ENCODE measurements at places on chromosomes 2 and 18.
A peak's percentile ranks its signal among the peaks of the same experiment; 100 is the strongest.

- DNase-seq = no peak
Observed at GRCh38 chr2:67393237-67393636, 3.9 kb upstream of the ETAA1 start.

DNA sequence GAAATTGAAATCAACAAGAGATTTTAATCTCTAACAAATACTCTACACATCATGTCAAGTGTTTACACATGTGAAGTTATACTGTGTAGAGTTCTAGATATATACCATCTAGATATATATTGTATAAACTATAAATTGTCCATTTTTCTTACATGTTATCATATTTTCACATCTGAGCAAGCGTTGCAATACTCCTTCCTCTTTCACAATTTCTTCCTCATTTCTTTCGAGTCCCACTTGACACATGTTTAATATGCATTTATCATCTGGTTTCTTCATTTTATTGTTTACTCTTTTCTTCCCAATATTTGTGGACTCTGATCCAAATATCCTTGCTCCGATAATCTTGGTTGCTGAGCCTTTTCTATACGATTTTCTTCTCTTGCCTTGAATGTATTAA, 50.2 kb downstream of the UNC80 start:
- no peak for DNase-seq

DNA sequence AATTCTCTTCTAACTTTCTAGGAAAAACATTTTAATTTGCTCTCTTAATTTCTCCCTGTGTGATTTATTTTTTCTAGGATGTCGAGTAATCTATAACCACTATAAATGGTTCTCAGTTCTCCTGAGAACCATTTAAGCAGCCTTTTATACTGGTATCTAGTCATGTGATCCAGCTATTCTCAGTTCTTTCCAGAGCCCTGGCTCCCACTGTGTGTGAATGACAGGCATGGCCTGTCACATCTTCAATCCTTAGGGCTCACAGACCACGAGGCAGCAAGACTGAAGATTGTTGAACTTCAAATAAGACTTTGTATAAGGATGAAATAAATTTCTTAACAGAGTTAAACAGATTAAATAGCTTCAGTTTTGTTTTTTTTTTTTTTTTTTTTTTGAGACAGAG, 219.4 kb downstream of the HNMT start:
- DNase-seq = no peak

GRCh38 chr2:70718241-70718640, 49.8 kb downstream of the ADD2 start:
- DNase-seq = no peak

DNA sequence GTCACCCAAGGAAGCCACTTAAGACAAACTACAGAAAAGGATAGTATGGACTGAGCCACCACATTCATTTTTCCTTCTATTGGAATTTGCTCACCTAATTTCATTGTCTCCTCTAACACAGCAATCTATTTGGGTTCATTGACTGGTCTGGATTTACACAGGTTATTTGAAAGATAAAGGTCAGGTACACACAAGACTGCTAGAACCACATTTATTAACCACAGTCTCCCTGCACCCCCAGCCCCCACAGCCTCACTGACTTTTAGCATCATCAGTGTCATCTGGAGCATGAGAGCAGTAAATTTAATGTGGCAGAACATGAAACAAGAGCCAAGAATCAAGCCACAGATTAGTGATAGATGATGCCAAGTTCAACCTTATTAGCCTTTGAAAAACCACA, 226.9 kb upstream of the GYPC start:
- DNase-seq = no peak

DNA sequence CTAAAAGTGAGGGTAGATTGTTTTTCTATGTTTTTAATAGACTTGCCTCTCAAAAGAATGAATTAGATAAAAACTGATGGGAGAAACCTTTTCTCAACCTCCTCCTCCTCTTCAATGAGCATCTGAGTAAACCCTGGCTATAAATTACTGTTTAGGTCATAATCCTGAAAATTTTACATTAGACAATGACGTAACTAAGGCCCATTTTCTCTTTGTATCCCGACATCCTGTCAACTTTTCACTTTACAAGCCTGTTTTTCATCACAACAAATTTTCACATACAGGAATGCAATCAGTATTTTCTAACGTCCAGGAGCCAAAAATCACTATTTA, 1.3 kb downstream of the SPIRE1 start:
- no peak for DNase-seq

- no peak for DNase-seq
Observed at GRCh38 chr2:164186591-164186990, 434.7 kb downstream of the GRB14 start.

DNA sequence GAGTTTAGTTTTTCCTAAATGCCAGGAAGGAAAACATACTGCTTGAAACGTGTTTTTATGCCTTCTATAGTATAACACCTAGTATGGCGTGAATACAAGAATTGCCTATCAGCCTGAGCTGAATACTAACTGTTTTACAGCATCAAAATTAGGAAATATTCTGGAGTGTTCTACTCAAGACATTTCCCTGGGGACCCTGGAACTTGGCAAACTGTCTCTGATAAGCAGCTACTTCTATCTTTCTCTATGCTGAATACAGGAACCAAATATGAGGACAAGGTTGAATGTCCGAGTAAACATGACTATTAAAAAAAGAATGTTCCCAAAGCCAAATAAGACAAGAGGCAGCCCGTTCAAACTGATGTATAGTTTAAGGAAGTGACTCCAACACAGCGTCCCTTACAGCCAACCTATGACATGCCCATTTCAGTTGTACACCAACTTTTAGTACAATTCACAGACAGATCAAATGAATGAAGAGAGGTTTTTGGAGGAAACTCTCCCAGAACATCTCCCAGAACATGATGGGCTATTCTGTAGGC, 951.3 kb upstream of the ACVR2A start:
- DNase-seq = no peak

- DNase-seq = no peak
Observed at GRCh38 chr2:11820650-11821049, 74.2 kb downstream of the LPIN1 start.

- no peak for DNase-seq
Observed at GRCh38 chr2:85699325-85699724, 5.2 kb downstream of the GNLY start.

DNA sequence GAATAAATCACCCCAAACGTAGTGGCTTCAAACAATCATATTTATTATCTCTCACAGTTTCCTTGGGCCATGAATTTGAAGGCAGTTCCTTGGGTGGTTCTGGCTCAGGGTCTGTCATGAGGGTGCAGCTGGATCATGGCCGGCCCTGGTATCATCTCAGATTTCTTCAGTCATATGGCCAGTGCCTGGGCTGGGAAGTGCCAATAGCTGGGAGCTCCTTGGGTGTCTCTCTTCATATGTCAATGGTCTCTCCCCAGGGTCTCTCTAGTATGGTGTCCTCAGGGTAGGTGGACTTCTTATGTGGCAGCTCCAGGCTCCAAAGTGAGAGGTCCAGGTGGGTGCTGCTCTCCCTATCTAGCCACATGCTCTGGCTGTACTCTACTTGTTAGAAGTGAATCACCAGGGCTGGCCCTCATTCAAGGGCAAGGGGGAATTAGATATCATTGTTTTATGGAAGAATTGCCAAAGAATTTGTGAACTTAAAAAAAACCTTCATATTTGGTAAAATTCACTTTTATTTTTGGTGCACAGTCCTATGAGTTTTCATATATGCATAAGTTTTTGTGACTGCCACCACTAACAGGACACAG, 15.4 kb downstream of the FHOD3 start:
- no peak for DNase-seq

DNA sequence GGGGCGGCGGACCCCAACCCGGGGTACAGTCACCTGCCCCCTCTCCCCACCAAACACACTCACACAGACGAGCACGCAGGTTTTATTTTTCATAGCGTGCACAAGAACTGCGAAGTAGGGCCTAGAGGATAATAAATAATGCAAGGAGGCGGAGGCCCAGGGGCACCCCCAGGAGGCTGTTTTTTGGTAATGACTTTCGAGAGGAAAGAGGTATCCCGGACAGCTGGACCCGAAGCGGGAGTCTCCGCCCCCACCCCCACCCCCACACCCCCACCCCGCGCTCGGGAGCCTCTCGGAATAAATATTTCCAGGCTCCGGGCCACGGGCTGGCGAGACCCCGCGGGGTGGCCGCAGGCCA, 3.4 kb downstream of the CYP26B1 start:
- DNase-seq = no peak

GRCh38 chr2:73107211-73107926, 5.4 kb downstream of the RAB11FIP5 start:
- DNase-seq = no peak

- DNase-seq = no peak
Observed at GRCh38 chr2:128797937-128798336, 479.3 kb upstream of the HS6ST1 start.

- peak; percentile 79 for DNase-seq
Observed at GRCh38 chr18:62452280-62452831, 70.5 kb upstream of the ZCCHC2 start.

- DNase-seq = no peak
Observed at GRCh38 chr2:151959238-151959637, 131.0 kb upstream of the ARL5A start.

- DNase-seq = no peak
Observed at GRCh38 chr2:129673847-129674711, 305.4 kb upstream of the RAB6C start.

DNA sequence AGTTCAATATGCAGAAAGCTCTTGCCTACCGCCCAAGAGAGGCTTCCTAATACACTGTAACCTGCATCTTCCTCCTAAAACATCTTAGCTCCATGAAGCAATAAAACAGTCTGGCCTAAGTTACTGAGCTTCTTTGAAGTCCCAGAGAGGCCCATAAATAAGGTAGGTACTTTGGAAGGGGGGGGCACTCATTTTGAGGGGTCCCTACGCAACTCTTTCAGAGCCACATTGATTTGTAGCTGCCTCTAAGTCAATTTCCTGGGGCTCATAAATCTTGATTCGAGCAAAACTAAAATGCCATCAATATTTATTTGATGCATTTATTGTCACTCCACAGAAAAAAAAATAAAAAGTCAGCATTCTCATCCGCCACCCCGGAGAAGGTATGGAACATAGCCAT, 60.4 kb upstream of the SIX2 start:
- DNase-seq = no peak

DNA sequence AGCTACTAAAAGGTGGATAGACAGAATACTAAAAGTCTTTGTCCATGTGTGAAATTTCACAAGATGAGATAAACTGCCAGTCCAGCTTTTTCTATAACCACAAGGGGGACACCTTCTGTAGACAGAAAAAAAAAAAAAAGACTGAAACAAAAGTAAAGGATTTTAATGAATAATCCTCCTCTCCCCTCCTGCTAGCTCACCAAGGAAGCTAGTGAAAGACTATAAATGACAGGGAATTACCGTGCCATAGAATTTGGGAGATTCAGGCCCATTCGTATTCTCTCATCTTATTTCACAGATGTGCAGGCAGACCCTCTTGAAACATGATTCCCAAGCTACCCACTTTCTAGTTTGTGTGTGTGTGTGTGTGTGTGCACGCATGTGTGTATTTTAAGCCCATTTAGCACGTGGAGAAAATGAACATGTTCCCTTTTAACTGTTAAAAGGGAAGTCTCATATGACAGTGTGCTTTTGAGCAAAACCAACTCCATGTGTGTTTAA, 36.3 kb upstream of the SLC8A1 start:
- peak; percentile 34 for DNase-seq

DNA sequence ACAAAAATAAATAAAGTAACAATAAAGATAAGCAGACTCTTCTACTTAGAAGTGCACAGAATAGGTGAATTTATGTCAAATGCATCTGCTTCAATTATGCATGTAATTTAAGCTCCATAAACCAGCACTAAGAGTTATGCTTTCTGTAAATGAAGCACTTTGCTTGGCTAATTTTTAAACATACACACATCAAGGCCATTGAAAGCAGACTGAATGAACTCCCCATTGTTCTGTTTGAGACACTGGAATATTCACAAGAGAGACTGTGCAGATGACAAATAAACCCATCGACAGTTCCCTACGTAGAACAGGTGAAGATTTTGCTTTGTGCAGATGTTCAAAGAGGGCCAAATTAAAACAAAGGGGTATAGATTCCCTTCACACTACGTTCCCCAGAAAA, 133.4 kb downstream of the PID1 start:
- peak; percentile 31 for DNase-seq
